Endothelial cell of umbilical vein (primary cell): ENCODE measurements at places on chromosomes 12 and 14. TPM values are rescaled to one million over a fixed set of nuclear protein-coding genes. Genes with fewer than 3 reads are reported as not detected.

Gene MSRB3
- polyA plus RNA-seq = 17.4 and 20.0 TPM in 2 replicates

Gene CCDC177
- not detected in 2 replicates for polyA plus RNA-seq

Gene NUAK1
- 19.8 and 39.7 TPM in 2 replicates for polyA plus RNA-seq

Gene ERBB3
- 0.08 and 1.5 TPM in 2 replicates for polyA plus RNA-seq

Gene MUCL1
- polyA plus RNA-seq = not detected in 2 replicates
